Mesenteric fat pad (tissue), 1 donor: ENCODE measurements at places on chromosomes 12 and 14.

- peak; percentile 75 for DNase-seq
These were observed 4.1 kb downstream of the IFI27 start for GRCh38 chr14:94114589-94115057.

DNA sequence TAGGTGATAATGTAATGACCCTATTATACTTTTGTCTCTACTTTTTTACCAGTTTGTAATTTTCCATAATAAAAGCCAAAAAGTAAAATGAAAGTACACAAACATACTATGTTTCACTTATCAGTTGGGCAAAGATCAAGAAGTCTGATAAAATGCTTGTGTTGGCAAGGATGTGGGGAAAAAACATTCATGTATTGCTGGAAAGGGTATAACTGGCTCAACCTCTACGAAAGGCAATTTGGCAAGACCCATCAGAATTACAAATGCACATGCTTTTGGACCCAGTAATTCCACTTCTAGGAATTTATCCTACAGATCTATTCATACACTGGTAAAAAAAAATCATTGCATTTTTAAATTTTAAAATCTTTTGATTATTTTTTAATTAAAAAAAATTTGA is 68.0 kb downstream of the SPTB start:
- DNase-seq = no peak

DNA sequence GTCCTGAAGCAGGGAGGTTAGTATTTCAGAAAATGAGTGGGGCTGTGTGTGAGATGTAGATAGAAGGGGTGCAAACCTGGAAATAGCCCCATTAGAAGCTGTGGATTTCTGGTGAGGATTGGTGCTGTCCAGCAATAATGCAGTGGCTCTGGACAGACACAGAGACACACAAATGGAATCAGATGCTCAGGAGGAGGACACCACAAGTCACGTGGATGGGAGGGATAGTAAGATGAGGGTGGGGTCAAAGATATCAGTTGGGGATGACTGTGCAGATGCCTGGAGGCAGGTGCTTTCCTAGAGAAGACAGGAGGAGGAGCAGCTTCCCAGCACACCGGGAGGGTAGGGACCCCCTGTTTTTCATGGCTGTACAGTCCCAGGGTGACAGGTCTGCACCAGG is 136.5 kb downstream of the PLXNC1 start:
- DNase-seq = no peak

DNA sequence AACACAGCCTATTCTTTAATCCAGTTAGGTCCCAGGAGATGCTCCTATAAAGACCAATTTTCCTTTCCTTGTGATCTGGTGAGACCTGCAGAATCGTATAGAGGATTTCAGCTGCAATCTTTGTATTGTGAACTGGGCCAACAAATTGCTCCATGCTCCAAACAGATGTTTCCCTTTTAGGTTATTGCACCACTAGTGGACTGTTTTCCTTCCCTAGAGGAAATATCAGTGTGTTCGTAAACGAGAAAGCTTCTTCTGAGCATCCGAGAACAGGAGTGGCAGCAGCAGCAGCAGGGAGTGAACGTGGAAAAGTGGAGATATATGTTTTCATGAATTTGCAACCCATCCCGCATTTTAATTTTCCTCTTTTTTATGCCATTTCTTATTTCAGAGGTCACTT is 344.1 kb upstream of the PDE3A start:
- no peak for DNase-seq

DNA sequence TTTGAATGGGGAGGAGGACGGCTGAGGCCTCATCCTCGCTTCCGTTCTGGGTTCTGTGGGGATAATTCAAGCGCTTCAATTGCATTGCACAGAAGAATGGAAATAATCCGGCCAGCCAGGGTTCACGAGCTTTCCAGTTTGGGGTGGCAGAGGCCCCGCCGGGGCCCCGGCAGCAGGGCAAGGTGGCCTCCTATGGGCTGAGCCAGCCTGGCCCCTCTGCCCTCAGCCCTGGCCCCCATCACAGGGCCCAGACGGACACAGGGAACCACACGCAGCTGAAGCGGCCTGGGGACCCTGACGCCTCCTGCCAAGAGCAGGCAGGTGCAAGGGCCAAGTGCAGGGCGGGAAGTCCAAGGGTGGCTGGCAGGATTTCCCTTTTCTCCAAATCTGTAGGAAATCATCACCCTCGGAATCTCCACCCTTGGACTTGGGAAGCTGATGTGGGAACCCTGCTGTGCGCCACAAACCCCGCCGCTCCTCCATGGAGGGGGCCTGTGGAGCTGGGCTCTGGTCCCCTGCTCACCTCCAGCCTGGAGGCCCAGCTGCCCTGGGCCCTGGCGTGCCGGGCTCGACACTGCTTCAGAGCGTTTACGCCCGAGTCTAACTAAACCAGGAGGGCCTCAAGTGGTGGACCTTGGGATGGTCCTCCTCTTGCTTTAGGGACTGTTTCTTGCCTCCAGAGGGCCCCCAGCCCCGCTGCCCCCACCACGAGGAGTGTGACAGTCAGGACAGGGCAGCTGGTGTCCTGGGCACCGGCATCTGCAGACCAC is 78.4 kb downstream of the MOK start:
- no peak for DNase-seq

GRCh38 chr12:26135010-26135420 is 10.2 kb upstream of the BHLHE41 start:
- DNase-seq = no peak

- no peak for DNase-seq
These were observed 1135.8 kb downstream of the BCL11B start for GRCh38 chr14:98136012-98136789.

DNA sequence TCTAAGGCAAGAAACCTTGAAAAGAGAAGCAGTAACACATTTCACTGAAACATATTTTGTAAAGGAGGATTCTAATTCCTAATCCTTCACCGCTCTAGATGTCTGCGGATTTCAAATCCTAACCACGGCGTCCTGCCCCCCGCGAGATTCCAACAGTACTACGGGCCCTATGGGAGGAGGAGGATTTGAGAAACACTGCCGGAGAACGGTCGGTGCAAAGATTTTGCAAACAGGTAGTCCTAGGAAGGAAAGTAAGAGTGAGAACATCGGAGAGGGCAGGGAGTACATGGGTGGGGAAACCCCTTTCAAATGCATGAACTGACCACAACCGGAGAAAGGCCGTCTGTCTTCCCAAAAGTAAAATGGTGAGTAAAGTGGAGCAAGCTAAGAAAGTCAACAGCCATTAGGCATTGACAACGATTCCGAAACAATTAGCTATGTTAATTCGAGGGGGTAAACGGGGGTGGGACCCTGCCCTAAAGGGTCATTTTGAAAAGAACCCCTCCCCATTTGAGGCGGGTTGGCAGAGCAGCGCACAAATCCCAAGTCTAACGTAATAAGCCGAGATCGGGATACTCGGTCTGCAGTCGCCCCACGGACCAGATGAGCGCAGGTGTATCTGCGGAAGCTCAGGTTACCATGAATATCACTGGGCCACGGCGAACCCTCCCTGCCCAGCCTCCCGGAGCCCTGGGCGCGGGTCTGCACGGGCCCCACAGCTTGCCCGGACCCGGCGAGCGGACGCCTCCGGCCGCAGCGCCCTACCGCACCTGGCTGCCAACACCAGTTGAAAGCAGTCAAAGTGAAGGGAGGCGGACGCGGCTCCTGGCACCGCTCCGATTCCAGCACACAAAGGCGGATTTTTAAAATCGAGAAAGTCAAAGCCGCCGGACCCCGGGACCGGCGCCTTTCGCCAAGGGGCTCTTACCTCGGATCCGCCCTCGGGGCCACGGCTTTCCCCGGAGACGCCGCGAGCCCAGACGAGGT is 662 bp downstream of the EPS8 start:
- DNase-seq = peak; percentile 91

DNA sequence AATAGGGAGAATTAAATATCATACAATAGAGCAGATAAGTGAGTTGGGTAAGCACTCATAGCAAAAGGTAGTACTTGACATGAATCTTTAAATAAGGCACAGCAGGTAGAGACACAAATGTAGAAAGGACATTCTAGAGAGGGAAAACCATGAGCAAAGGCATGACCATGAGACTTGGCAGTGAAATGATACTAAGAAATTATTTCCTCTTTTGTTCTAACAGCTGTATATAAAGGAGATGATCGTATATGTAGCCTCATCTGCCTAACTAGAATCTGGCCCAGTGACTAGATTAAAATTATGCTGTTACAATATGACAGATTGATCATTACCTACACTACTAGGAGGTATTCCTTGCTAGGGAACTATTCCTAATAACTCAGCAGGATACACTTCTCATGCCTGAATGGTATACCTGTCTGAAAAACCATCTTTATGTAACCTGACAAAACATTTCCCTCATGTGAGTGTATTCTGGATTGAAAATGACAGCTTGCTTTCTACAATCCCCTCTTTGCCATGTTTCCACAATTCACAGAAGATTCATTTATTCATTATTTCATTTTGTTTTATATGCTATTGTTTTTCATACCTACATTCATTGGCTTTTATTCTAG is 725.7 kb downstream of the C12orf50 start:
- DNase-seq = no peak

- DNase-seq = no peak
These were observed 55.4 kb downstream of the KCNJ8 start for GRCh38 chr12:21718944-21719650.

DNA sequence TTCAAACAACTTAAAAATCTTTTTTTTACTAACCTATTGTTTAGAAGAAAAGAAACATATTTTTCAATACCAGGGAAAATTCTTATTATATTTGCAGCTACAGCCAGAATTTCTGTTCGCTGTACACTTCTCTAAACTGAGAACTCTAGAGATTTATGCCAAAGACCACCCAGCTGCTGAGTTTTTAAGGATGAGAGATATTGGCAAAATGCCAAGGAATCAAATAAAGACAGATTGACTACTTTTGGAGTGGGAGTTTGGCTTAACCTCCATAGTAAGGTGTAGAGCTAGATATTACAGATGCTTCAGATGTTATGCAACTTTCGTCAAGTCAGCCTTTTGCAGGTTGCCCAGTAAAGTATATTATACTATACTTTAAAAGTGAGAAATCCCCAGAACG is 71.8 kb downstream of the TTLL5 start:
- DNase-seq = no peak

GRCh38 chr12:99334285-99335056 is 313.1 kb upstream of the GARIN6 start:
- DNase-seq = no peak

DNA sequence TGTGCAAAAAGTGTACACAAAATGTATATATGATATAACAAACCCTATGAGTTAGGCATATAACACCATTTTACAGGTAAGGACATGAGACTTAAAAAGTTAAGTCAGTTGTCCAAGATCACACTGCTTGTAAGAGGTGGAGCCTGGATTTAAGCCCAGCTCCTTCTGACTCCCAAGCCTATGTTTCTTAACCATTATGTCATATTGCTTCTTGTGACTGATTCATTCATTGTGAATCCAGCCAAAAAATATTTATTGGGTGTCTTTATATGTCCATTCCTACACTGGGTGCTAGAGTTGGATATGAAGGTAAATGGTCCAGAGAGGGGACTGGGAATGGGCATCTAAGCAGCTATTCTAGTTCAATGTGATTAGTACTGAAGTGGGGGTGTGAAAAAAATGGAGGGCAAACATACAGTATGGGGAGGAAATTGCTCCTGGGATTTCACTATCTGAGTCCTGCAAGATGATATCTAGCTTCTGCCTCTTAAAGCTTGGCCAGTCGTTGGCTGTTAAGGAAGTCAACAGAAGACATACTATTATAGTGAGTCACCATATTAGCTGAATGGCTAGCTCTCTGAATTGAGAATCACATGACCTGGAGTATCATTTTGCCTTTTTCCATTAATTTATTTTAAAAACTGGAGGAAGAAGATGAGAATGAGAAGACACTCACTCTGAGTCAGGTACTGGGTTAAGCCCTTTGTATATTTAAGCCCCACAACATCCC is 28.8 kb downstream of the PAX9 start:
- DNase-seq = no peak
